NCI-H69 (cell line): ENCODE measurements at places on chromosomes 3 and 15.

- peak; percentile 26 for DNase-seq
These were observed 218.6 kb downstream of the TBC1D2B start for GRCh38 chr15:77858792-77859490.

GRCh38 chr15:99431661-99432091 lies 134.1 kb upstream of the MEF2A start:
- DNase-seq, result no peak

- peak; percentile 80 for DNase-seq
These were observed 738 bp downstream of the ACAP2 start for GRCh38 chr3:195441992-195442572.

DNA sequence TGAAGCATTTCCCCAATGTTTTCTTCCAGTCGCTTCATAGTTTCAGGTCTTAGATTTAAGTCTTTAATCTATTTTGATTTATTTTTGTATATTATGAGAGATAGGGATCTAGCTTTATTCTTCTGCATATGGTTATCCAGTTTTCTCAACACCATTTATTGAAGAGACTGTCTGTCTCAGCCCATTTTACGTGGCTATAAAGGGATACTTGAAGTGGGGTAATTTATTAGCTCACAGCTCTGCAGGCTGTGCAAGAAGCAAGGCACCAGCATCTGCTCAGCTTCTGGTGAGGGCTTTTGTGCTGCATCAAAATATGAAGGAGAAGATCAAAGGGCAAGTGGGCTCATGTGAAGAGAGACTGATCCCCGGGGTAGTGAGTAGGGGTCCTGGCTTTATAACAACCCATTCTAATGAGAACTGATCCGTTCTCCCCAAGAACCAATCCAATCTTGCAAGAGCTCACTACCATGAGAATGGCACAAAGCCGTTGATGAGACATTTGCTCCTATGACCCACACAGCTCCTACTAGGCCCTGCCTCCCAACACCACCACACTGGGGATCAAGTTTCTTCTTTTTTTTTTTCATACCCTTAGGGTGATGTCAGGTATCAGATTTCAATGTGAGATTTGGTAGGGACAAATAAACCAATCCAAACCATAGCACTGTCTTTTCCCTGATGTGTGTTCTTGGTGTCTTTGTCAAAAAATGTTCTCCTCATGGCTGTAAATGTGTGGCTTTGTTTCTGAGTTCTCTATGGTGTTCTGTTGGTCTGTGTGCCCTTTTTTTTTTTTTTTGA lies 63.2 kb downstream of the IQGAP1 start:
- peak; percentile 29 for DNase-seq

- DNase-seq, result no peak
These were observed 435 bp downstream of the ALDH1L1 start for GRCh38 chr3:126179825-126180476.

DNA sequence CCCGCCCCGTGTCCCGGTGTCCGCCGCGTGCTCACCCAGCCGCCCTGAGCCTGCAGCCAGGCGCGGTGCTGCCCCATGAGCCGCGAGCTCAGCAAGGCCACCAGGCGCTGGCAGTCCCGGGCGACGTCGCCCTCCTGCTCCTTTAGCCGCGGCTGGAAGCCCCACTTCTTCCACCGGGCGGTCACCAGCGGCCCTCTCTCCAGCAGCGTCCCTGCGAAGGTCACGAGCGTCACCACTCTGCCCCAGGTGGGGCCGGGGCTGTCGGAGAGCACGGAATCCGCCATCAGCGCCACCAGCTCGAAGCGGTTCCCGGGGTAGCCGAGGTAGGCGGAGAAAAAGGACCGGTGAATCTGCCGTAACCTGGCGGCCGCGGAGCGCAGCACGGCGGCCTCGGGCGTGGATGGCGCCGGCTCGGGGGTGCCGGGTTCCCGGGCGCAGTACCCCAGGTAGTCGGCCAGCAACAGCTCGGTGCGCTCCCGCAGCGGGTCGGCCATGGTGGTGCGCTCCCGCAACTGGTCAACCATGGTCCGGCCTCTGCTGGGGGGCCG lies 298 bp downstream of the BCL2L10 start:
- peak; percentile 82 for DNase-seq

DNA sequence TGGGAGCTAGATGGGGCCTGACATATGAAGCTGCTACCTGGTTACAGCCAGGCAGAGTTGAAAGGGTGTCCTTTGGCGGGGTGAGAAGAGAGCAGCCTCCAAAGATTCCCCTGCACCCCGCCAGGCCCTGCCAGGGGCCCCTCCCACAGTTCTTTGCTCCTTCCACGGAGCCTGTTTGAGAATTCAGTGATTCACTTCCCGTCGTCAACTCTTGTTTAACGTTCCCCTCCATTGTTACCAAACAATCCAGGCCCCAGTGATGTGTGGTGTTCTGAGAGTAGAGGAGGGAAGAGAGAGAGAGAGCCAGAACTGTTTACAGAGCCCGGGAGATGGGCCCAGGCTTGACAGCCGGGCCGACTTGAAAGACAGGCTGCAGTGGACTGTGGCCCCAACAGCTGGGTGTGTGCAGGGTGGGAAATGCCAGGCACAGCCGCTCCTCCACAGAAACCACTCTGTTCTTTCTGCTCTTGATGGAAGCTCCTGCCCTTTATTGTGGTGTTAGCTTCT lies 81.5 kb downstream of the SMAD3 start:
- no peak for DNase-seq

- DNase-seq, result peak; percentile 12
These were observed 41.1 kb upstream of the AP3B2 start for GRCh38 chr15:82750831-82751180.

- no peak for DNase-seq
These were observed 8.4 kb downstream of the GALK2 start for GRCh38 chr15:49178497-49178896.

GRCh38 chr3:133966954-133967353 lies 62.8 kb downstream of the SLCO2A1 start:
- DNase-seq, result no peak

DNA sequence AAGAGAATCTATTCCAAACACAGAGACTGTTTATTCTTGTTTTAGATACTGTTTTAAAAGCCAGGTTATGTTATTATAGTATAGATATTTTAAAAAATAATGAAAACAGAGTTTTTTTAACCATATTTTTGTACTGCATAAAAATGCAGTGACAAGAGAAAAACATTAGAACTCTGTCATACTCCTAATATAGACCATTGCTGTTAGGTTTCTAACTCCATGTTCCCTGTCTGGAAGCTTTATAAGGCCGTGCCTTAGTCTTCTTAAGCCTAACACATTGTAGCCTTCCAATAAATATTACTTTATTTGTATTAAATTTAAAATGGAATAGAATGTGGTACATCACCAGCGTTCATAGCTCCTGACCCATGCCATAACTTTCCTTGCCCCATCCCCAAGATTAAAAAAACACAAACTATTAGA lies 53.2 kb downstream of the MBNL1 start:
- DNase-seq, result no peak
